ENCODE measurements at places on chromosomes 1 and 21.

DNA sequence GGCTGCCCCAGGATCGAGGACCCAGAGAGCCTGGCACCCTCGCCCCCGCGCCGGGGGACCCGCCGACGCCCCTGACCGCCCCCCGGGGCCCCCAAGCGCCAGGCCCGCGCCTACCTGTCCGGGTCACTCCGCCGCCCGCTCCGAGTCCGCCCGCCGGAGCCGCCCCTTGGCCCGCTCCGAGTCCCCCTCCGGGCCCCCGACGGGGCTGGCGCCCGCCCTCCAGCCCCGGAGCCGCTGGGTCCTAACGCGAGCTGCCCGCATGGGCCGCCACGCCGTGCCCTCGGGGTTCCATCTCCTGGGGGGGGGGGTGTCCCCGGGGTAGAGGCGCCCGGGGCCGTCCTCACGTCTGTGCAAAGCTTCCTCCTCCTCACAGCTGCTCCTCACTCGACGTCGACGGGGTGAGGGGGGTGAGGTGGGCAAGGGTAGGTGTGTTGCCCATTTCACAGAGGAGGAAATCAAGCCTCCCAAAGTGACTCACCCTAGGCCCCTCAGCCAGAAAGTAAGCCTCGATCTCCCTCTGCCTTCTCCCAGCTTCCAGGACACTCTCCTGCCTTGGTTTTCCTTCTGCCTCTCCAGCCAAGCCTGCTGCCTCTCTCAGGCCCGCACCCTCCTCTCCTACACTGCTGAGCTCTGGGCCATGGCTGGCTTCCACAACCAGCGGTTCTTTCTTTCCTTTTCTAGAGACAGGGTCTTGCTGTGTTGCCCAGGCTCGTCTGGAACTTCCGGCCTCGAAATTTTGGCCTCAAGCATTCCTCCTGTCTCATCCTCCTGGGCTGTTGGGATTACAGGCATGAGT, at the start of gene MFAP2:
MFAP2 (minus strand) TSS at position 148 of the 796 bp plus-strand sequence. CDS start 2,347 bp downstream, outside the sequence.
- peak within 1 kb of the TSS; percentile 68 for H3K4me3 ChIP-seq
- H3K27ac ChIP-seq, result no peak within 1 kb of the TSS
- no peak for DNase-seq
- H3K27me3 ChIP-seq, result no peaks in the 10 kb centered on the region

- DNase-seq, result no peak
- H3K4me1 ChIP-seq, result peaks cover 2% of the 10 kb centered on the region
- no peaks in the 10 kb centered on the region for H3K36me3 ChIP-seq
- H3K27ac ChIP-seq, result no peak within 1 kb of the TSS
- H3K4me3 ChIP-seq, result peak within 1 kb of the TSS; percentile 52
- peaks cover 2% of the 10 kb centered on the region for H3K27me3 ChIP-seq
Observed at GRCh38 chr1:99264201-99265021, at the start of gene PLPPR4. Gene PLPPR4, plus strand, starts transcription at chr1:99264492. Its CDS starts 102 bp downstream, at chr1:99264594.

GRCh38 chr1:118788463-118788862, 199.7 kb downstream of the TBX15 start:
- no peak overlapping the region for H3K4me3 ChIP-seq
- H3K27me3 ChIP-seq, result no peaks in the 10 kb centered on the region
- no peaks in the 10 kb centered on the region for H3K36me3 ChIP-seq
- H3K4me1 ChIP-seq, result no peaks in the 10 kb centered on the region

- H3K27me3 ChIP-seq, result no peaks in the 10 kb centered on the region
- peaks cover 9% of the 10 kb centered on the region for H3K36me3 ChIP-seq
- DNase-seq, result no peak
- H3K27ac ChIP-seq, result no peak overlapping the region
Observed at GRCh38 chr21:46295996-46296752, 10.0 kb downstream of the YBEY start.

- no peaks in the 10 kb centered on the region for H3K27me3 ChIP-seq
- H3K36me3 ChIP-seq, result no peaks in the 10 kb centered on the region
- no peaks in the 10 kb centered on the region for H3K4me1 ChIP-seq
Observed at GRCh38 chr1:166479052-166479631, 312.3 kb upstream of the FAM78B start.

- H3K36me3 ChIP-seq, result no peaks in the 10 kb centered on the region
- H3K27me3 ChIP-seq, result no peaks in the 10 kb centered on the region
- H3K27ac ChIP-seq, result no peak overlapping the region
- no peaks in the 10 kb centered on the region for H3K4me1 ChIP-seq
Observed at GRCh38 chr1:237269938-237270337, 228.0 kb downstream of the RYR2 start.

DNA sequence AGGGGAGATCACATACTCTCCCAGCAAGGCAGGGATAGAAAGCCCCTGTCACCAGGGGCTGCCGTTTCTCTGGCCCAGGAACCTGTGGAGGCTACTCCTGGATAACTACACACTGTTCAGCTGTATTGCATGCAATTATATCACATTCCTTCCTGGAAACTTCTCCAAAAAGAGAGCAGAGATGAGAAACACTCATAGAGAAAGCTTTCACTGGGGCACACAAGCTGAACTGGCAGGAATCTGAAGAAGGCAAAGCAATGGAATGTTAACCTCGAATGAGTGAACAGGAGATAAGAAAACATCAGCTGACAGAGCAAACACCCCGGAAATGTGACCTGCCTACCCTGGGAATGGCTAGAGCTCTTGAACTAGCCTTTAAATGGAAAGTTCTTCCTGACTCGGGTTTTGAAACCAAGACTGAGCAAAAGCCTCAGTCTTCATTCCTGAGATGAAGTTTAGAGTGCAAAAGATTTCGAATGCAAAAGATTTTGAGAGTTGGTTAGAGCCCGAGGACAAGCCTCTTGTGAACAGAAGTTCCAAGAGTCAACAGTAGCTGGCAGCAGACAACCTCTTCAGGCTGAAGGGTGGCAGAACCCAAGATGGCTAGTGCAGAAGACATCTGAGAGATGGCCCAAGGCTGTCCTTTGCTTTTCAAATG, 32.3 kb downstream of the CCN1 start:
- no peak for DNase-seq
- H3K36me3 ChIP-seq, result no peaks in the 10 kb centered on the region
- H3K27ac ChIP-seq, result no peak overlapping the region

GRCh38 chr1:35269201-35269988, 886 bp downstream of the ZMYM4 start:
- H3K4me3 ChIP-seq, result peak overlapping the region; percentile 59
- no peak for DNase-seq
- no peaks in the 10 kb centered on the region for H3K4me1 ChIP-seq
- no peak overlapping the region for H3K27ac ChIP-seq

GRCh38 chr1:22089787-22090186, 37.3 kb downstream of the CDC42 start:
- peak; percentile 29 for DNase-seq
- no peaks in the 10 kb centered on the region for H3K27me3 ChIP-seq
- H3K4me1 ChIP-seq, result peaks cover 5% of the 10 kb centered on the region
- no peak overlapping the region for H3K27ac ChIP-seq

DNA sequence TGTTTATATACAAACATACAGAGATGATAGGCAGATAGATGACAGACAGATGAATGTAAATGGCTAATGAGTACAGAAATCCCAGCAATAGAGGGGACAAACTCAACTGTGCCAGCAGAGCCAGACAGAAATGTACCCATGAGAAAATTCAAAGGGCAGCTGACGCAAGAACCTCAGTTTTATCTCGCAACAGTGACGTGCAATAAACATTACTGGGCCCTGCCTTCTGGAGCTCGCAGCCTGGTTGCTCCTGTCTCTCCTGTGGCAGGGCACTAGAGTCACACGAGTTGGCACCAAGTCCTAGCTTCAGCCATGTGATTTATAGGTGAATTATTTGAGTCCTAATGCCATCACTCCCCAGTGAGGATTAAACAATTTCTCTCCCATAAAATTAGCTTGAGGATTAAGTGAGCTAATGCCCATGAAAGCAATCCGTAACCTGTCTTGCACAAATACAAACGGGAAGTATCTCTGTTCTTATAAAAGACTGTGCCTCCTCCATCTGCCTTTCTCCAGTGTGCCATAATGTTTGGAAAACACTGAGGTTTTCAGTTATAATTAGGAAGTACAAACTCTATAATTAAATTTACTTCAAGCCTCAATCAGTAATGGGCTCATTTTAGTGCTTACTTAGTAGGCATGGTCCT, 50.7 kb downstream of the VAV3 start:
- no peak overlapping the region for H3K4me3 ChIP-seq
- no peak for DNase-seq
- H3K27me3 ChIP-seq, result no peaks in the 10 kb centered on the region
- no peaks in the 10 kb centered on the region for H3K4me1 ChIP-seq

GRCh38 chr1:246106342-246106763, 400.7 kb downstream of the SMYD3 start:
- H3K4me1 ChIP-seq, result no peaks in the 10 kb centered on the region
- H3K36me3 ChIP-seq, result no peaks in the 10 kb centered on the region
- DNase-seq, result no peak

DNA sequence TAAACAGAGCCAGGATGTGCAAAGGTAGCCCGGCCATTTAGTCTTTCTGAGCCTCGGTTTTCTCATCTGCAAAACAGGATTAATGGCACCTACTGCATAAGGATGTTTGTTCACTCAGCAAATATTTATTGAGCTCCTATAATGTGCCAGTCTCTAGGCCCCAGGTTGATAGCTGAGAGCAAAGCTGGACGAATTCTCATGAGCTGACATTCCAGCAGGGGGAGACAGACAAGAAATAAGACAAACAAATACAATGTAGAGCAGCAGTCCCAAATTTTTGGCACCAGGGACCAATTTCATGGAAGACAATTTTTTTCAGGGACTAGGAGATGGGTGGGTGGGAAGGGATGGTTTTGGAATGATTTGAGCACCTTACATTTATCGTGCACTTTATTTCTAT, 74.3 kb upstream of the PAX7 start:
- no peak for DNase-seq
- no peak overlapping the region for H3K4me3 ChIP-seq
- no peak overlapping the region for H3K27ac ChIP-seq
- H3K4me1 ChIP-seq, result peaks cover 3% of the 10 kb centered on the region
- H3K36me3 ChIP-seq, result no peaks in the 10 kb centered on the region
- no peaks in the 10 kb centered on the region for H3K27me3 ChIP-seq

DNA sequence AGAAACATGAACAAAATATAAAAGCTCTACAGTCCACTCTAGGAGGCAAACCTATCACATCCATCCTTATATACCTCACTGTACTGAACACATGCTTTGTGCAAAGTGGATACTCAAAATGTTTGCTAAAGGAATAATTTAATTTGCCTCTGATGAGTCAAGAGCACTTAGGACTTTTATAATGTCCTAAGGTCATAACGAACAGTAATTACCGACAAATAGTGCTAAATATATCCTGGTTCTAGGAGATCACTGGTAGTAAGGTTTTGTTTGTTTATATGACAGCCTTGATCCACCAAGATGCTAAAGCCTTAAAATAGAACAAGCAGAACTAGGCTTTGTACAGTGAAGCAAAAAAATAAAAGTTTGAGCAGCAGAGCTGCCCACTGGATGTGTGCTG, 70.6 kb downstream of the GADD45A start:
- H3K27me3 ChIP-seq, result no peaks in the 10 kb centered on the region
- H3K27ac ChIP-seq, result no peak overlapping the region
- H3K4me3 ChIP-seq, result no peak overlapping the region
- no peak for DNase-seq
- H3K4me1 ChIP-seq, result 0 out of 2 replicates have a peak, but pooled peaks cover 5% of the 10 kb centered on the region
- no peaks in the 10 kb centered on the region for H3K36me3 ChIP-seq

DNA sequence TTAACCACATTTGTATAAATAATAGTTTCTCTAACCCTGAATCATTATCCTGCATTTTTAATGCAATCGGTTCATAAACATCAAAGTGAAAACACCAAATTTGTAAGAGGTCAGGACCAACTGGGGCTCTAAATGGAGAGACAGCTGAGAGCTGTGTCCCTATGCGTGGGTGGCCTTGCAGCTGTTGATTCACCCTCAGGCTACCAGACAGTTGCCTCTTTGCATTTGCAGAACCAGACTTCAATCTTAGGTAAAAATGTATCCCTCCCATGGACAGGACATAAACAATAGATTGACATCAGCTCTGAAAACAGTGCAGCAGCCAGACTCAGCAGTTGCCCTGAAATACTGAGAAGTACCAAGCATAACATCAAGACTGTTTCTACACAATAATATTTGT, 8.8 kb upstream of the TGFB2 start:
- no peaks in the 10 kb centered on the region for H3K27me3 ChIP-seq
- no peak overlapping the region for H3K4me3 ChIP-seq
- no peak overlapping the region for H3K27ac ChIP-seq
- no peaks in the 10 kb centered on the region for H3K4me1 ChIP-seq

- H3K4me3 ChIP-seq, result no peak overlapping the region
- H3K36me3 ChIP-seq, result no peaks in the 10 kb centered on the region
- DNase-seq, result no peak
- no peaks in the 10 kb centered on the region for H3K27me3 ChIP-seq
- no peaks in the 10 kb centered on the region for H3K4me1 ChIP-seq
Observed at GRCh38 chr1:71311376-71311775, 230.5 kb upstream of the ZRANB2 start.

DNA sequence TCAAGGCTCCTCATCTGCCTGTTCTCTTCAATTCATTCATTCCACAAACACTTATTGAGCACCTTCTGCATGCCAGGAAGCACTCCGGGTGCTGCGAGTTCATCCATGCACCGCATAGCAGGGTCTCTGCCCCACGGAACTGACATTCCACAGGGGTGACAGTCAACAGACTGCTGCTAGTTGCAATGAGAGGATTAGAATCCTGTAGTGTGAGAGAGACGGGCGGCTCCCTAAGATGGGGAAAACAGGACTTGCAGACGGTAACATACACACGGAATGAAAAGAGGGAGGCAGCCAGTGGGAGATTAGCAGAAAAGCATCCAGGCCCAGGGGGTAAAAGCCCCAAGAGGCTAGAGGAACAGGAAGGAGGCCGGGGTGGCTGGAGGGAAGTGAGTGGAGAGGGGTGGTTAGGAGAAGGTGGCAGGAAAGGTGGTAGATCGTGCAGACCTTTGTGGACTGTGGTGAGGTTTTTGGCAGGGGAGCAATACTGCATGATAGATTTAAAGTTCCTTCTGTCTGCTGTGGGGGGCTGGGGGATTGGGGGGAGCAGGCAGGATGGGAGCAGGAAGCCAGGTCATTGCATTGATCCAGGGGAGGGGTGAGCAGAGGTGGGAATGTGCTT, 6.6 kb downstream of the TNFRSF8 start:
- H3K36me3 ChIP-seq, result no peaks in the 10 kb centered on the region
- no peaks in the 10 kb centered on the region for H3K27me3 ChIP-seq

- no peak overlapping the region for H3K4me3 ChIP-seq
- H3K27ac ChIP-seq, result no peak overlapping the region
- H3K4me1 ChIP-seq, result no peaks in the 10 kb centered on the region
- no peaks in the 10 kb centered on the region for H3K27me3 ChIP-seq
- DNase-seq, result no peak
Observed at GRCh38 chr21:25934130-25934529, 199.4 kb downstream of the GABPA start.

DNA sequence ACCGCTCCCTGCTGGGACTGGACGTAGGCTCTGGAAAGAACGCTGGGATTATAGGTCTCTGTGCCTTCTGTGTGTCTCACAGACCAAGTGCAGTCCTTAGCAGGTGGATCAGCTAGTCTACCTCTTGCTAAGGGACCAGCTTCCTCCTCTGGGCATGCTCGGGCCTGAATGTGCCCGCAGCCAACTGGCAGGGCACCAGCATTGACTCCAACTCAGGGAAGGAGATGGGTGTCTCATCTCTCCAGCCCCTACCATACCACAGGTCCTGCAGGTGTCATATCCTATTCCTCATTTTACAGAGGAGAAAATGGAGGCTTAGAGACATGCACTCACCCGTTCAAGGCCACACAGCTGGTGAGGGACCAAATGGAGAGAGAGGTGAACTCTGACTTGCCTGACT, 340.2 kb downstream of the PTPRU start:
- DNase-seq, result no peak
- H3K36me3 ChIP-seq, result no peaks in the 10 kb centered on the region
- H3K4me3 ChIP-seq, result no peak overlapping the region
- H3K27ac ChIP-seq, result no peak overlapping the region

- no peaks in the 10 kb centered on the region for H3K36me3 ChIP-seq
- H3K4me1 ChIP-seq, result peaks cover 3% of the 10 kb centered on the region
- DNase-seq, result peak; percentile 43
Observed at GRCh38 chr1:90924982-90925381, 96.9 kb downstream of the ZNF644 start.
